Ovary (tissue), 10 donors: ENCODE measurements at places on chromosomes 5 and 9.

DNA sequence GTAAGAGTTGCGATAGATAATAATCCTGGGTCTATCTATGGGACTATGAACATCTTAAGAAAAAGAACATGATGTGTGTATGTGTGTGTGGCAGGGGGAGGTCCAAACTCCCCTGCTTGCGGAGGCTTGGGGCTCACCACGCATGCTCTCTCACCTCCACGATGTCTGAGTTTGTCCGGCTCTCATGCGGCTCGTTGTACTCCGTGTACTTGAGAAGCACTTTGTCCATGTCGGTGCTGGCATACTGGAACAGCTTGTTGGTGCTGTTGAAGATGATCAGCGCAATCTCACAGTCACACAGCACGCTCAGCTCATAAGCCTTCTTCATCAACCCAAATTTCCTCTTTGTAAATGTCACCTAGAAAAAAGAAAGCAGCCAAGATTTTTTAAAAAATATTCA, 78.5 kb downstream of the MEF2C start:
- H3K36me3 ChIP-seq: no peaks in the 10 kb centered on the region
- H3K4me3 ChIP-seq: no peak overlapping the region
- peaks cover 2% of the 10 kb centered on the region for H3K4me1 ChIP-seq
- DNase-seq: no peak
- H3K27me3 ChIP-seq: no peaks in the 10 kb centered on the region
- H3K27ac ChIP-seq: no peak overlapping the region

DNA sequence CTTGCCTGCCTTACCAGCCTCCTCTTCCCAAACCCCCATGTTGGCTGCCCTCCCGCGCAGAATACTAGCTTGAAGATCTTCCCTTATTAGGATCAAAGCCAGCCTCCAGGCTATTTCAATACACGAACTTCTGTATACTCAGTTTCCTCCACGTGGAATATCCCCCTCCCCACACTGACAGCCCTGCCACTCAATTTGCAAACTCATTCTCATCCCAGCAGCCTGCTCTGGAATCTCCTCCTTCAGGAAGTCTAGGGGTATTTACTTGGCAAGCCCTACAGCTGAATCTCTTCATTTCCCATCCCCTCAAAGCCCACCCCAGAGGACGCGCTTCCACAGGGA, 157.0 kb upstream of the SMIM23 start:
- H3K27ac ChIP-seq: no peak overlapping the region
- no peak overlapping the region for H3K4me3 ChIP-seq
- DNase-seq: no peak
- no peaks in the 10 kb centered on the region for H3K4me1 ChIP-seq
- H3K36me3 ChIP-seq: no peaks in the 10 kb centered on the region
- H3K27me3 ChIP-seq: no peaks in the 10 kb centered on the region

GRCh38 chr9:16540743-16541613, 329.5 kb downstream of the BNC2 start:
- H3K4me3 ChIP-seq: no peak overlapping the region
- H3K4me1 ChIP-seq: peaks cover 14% of the 10 kb centered on the region
- no peak overlapping the region for H3K27ac ChIP-seq

- peak; percentile 38 for DNase-seq
- no peaks in the 10 kb centered on the region for H3K36me3 ChIP-seq
- no peaks in the 10 kb centered on the region for H3K4me1 ChIP-seq
- no peak overlapping the region for H3K4me3 ChIP-seq
- no peaks in the 10 kb centered on the region for H3K27me3 ChIP-seq
- H3K27ac ChIP-seq: no peak overlapping the region
Measured at GRCh38 chr9:131046581-131047202, 37.7 kb downstream of the LAMC3 start.
